ENCODE measurements at places on chromosomes 2 and 18.

GRCh38 chr18:50721451-50722120 lies 98.2 kb downstream of the MRO start:
- no peaks in the 10 kb centered on the region for H3K27me3 ChIP-seq
- H3K36me3 ChIP-seq: no peaks in the 10 kb centered on the region
- H3K4me1 ChIP-seq: no peaks in the 10 kb centered on the region
- DNase-seq: no peak
- no peak overlapping the region for H3K27ac ChIP-seq
- H3K4me3 ChIP-seq: no peak overlapping the region

GRCh38 chr18:77321823-77322805 lies 72.5 kb downstream of the GALR1 start:
- H3K27ac ChIP-seq: no peak overlapping the region
- no peaks in the 10 kb centered on the region for H3K36me3 ChIP-seq
- DNase-seq: no peak
- no peaks in the 10 kb centered on the region for H3K27me3 ChIP-seq
- no peak overlapping the region for H3K4me3 ChIP-seq

DNA sequence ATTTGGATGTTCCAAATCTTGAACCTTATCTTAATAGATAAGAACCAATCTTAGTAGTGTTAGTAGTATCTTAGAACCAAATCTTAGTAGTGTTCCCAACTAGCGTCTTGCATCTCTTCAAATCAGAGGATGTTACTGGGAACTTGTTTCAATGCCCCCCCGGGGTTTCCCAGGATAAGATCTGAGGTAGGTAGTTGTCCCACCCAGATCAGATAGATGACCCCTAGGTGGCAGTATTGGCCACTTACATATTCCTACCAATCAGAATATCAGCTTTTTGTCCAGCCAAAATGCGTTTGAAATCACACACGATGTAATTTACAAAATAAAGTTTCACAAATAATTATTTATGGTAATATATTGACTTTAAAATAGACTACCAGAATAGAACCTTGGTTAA lies 314.8 kb downstream of the MBD2 start:
- no peaks in the 10 kb centered on the region for H3K27me3 ChIP-seq
- no peak overlapping the region for H3K27ac ChIP-seq
- no peak for DNase-seq
- H3K4me1 ChIP-seq: no peaks in the 10 kb centered on the region
- no peaks in the 10 kb centered on the region for H3K36me3 ChIP-seq

GRCh38 chr18:42287047-42287446 lies 332.0 kb downstream of the PIK3C3 start:
- no peak overlapping the region for H3K27ac ChIP-seq
- no peaks in the 10 kb centered on the region for H3K4me1 ChIP-seq
- H3K4me3 ChIP-seq: no peak overlapping the region
- no peaks in the 10 kb centered on the region for H3K36me3 ChIP-seq

DNA sequence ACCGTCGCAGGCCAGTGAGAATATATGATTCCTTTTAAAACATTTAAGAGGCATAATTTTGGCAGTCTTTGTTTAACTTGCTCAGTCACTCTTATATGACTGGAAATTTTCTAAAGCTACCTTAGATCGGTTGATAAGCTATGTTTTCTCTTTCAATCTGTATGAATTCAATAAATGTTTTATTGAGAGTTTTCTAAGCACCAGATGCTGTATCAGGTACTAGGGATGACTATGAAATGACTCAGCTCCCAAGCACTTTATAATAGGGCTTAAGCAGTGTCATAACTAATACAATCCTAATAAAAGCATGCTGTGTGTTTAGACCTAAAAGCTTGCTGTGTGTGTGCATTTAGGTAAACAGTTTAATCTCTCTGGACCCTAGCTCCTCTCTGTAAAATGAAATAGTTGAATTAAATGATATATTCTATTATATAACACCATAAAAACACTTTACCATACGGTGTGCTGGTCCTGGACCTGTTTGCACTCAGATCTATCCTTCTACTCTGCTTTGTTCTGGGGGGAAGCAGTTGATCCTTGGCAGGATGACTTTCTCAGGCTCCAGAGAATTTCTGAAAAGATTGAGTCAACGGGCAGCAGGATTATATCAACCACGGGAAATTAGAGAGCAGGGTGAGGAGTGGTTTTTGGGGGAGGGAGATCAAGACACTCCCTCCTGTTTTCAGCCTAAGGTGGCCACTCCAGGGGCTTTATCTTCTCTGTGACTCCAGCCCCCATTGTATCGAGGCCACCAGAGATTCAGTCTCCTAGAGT lies 26.1 kb upstream of the SLC38A11 start:
- no peak overlapping the region for H3K4me3 ChIP-seq
- H3K4me1 ChIP-seq: no peaks in the 10 kb centered on the region
- DNase-seq: no peak
- H3K36me3 ChIP-seq: no peaks in the 10 kb centered on the region
- H3K27ac ChIP-seq: no peak overlapping the region
- no peaks in the 10 kb centered on the region for H3K27me3 ChIP-seq

DNA sequence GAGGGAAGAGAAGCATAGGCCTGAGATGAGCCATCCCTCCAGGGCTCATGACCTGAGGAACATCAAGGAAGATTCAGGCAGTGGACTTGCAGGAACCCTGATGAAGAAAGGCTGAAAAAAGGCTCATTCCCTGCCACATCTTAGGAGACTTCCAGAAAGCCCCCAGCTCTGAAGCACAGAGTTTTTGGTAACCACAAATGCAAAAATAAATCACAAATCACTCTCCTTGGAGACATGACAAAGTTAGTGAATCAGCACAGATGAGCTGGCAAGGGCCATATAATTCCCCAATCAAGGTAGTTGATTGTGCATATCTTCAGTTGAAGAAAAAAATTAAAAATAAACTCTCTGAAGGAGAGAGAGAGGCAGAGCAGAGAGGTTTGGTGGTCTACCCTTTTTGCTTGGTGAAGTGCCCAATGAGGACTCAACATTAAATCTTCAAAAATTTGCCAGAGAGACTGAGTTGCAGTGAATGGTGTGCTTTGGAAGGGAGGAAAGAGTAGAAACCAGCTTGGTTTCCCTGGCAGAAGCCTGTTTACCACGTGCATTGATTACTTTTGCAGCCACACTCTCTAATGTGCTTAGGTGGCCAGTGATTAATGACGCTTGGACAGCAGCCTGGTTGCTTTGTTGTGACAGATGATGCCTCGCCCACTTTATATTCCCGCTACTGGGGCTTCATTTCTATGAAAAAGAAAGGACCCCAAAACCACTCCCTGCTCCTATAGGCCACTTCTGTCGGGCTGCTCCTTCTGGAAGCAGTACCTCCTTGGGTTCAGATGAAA lies 257.4 kb upstream of the SLC14A2 start:
- no peaks in the 10 kb centered on the region for H3K4me1 ChIP-seq
- no peak overlapping the region for H3K27ac ChIP-seq
- no peak for DNase-seq
- no peak overlapping the region for H3K4me3 ChIP-seq
- no peaks in the 10 kb centered on the region for H3K27me3 ChIP-seq

- no peak overlapping the region for H3K4me3 ChIP-seq
- DNase-seq: no peak
- H3K4me1 ChIP-seq: no peaks in the 10 kb centered on the region
Measured at GRCh38 chr2:207632575-207633493, 7.6 kb upstream of the METTL21A start.
